ENCODE measurements at places on chromosomes 5 and 9.

DNA sequence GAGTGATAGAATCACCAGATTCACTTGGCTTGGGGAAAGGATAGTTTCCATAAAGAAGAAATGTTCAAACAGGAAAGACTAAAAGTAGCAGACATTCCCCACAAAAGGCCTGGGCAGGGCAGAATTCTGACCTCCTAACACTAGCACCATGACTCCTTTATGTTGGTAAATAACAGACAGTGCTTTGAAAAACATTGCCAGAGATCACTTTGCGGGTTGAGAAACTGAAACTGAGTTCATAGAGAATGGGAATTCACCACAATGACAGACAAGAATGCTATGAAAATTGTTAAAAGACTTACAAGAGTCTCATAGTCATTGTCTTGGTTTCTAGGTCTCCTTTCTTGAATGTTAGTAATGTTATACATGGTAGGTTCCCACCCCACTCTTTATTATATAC is 172.5 kb upstream of the GLRA1 start:
- no peak for DNase-seq

DNA sequence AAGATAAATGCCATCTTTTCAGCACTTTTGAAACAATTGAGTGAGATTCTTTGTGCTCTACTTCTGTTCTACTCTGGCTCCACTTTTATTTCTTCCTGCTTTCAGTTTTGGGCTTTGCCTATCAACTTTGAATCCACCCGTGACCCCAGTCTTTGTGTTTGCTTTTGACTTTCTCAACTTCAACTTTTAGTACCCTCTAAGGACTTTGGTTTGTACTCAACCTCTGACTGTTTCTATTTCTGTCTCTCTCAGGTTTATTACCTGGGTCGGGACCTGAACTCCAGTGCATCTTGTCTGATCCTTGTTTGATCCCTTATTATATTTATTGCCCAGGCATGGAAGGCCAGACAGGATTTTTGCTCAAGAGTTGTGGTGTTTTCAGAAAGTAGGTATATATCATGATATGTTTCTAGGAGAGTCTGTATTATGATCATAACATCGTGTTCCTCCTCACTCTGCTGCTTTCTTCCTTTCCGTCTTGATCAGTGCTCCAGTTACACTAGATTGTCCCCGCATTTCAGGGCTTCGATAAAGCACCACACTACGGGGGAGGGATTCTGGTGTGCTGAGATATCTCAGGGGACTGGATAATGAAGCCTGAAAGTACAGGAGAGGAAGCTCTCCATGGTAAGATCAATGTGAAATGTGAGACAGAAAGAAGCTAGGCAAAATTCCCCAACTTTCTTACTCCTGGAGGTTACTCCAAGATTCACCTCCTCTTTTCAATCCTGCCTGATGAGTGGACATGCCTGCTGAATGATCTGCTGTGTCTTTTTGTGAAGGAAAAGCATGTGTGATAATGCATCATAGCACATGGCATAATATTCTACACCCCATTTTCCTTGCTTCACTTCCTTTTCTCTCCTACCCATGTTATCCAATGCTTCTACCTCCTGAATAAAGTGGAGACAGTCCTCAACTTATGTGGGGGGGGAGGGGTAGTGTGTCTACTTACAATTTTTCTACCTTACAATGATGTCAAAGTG is 155.5 kb upstream of the GRIN3A start:
- DNase-seq: no peak

DNA sequence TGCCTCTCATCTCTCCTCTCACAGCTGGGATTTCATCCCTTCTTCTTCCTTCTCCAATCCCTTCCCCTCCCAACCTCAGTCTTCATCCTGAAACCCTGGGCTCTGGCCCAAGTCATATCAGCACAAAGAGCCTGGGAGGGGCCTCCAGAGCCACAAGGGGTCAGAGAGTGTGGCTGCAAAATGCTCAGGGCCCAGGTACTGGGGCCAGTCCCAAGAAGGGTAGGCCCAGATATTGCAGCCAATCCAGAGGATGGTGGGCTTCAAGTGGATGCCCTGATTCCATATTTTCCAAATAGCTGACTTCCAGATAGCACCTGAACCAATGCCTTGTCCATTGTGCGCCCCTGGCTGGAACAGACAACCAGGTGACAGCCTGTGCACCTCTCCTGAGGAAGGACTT is 193.9 kb downstream of the MED10 start:
- DNase-seq: no peak

DNA sequence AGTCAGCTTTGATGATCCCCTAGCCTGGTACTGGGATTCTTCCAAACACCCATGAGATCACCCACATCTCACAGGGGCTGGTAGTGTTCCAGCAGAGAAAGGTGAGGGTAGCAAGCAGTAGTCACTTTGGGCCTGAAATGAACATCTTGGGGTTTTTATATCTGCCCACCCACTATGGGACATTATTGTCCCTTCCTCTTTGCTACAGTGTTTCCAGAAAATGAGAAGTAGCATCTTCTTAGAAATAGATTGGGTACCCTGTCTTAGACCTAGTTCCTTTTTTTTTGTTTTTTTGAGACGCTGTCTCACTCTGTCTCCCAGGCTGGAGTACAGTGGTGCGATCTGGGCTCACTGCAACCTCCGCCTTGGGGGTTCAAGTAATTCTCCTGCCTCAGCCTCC is 249.2 kb upstream of the ANKRD55 start:
- no peak for DNase-seq

GRCh38 chr9:127180457-127181314 is 58.3 kb upstream of the ANGPTL2 start:
- DNase-seq: no peak

DNA sequence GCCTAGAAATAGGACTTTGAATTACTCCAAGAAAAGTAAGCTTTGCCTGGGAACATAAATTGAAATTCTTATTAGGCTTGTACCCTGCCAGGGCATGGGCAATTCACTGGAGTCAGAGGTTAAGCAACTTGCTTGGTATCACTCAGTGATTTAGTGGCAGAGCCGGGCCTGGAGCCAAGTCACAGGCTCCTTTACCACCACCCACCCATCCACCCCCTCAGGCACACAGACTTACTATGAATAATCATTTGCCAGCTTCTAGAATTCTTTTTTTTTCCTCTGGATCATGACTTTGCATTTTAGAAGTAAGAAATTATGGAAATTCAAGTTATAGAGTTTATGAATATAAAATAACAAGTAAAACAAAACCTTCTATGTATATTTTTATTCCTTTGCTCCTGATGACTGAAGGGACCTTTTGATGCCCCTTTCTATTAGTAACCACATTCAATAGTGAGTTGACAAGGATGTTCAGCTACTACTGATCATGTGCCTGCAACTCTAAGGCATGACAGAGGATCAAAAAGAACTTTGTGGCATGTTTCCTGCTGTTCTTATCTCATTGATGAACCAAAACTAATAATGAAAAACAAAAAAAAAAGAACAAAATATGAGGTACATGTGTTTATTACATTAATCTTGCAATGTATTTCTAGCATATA is 614.7 kb downstream of the TLR4 start:
- no peak for DNase-seq

DNA sequence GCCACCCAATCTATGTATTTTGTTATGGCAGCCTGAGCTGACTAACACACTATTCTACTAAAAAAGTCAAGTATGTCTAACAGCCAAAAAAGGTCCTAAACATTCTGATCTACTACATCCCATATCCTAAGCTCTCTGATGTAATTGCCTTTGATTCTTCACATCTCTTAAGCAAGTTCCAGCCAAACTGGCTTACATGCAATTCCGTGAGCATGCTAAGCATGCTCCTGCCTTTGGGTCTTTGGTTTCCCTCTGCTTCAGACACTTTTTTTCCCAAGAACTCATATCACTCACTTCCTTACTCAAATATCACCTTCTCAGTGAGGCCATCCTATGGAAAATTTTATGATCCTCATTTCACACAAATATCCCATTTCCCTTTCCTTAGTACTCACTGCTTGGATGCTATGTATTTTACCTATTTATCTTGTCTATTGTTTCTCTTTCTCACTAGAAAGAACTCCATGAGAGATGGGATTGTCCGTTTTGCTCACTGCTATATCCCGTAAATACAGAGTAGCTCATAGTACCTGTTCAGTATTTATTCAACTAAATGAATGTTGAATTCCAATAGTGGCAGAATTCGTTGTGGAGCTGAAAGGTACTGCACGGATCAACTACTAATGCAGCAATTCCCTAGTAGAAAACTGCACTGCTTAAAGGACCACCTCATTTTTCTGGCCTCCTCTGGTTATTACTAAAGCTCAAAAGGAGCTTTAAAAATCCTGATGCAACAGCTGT is 2.3 kb upstream of the SLC12A2 start:
- DNase-seq: no peak

GRCh38 chr9:36036780-36037548 is at the start of gene RECK:
RECK (plus strand) TSS chr9:36036913; CDS start chr9:36036999, 86 bp downstream.
- no peak for DNase-seq

GRCh38 chr9:95249986-95250385 is 67.5 kb downstream of the FANCC start:
- peak; percentile 1 for DNase-seq

GRCh38 chr5:2525351-2525750 is 226.1 kb downstream of the IRX2 start:
- DNase-seq: no peak

GRCh38 chr5:56480705-56481427 is 247.7 kb upstream of the ANKRD55 start:
- DNase-seq: no peak

GRCh38 chr9:4862506-4863250 is 69.9 kb downstream of the RCL1 start:
- DNase-seq: no peak

- no peak for DNase-seq
Measured at GRCh38 chr9:136189394-136190236, 15.3 kb downstream of the LHX3 start.

DNA sequence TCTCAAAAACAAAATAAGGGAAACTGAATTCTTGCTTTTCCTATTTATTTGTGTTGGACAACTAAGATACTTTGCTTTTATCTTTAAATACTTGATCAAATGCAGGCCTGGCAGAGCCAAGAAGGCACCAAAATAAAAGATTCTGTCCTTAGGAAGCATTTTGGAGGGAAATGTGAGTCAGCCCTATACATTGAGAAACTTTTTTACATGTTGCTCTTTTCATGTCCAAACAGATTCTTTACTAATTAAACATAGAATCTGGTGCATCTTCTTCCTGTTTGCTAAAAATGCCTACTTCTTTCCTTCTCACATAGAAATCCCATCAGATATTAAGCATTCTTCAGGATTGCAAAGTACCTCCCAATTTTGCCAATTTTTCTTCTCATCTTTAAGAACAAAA is 1160.4 kb downstream of the EFNA5 start:
- DNase-seq: no peak

DNA sequence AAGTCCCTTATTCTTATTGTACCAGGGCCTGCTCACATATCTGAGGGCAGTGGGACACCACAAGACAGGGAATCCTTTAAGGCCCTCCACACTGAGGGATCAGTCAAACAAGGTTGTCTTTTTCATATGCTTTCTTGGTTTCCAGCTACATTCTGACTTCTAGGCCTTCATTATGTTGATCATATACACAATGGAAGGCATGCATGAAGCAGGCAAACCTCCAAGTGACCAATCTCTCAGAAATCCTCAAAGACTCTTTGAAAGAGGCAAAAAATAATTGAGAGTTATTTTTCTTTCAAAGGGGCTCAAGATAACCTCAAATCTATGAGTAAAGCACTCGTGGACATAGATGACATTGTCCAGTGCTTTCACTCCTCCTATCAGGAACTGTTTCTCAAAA is 1195.9 kb upstream of the ACO1 start:
- no peak for DNase-seq

DNA sequence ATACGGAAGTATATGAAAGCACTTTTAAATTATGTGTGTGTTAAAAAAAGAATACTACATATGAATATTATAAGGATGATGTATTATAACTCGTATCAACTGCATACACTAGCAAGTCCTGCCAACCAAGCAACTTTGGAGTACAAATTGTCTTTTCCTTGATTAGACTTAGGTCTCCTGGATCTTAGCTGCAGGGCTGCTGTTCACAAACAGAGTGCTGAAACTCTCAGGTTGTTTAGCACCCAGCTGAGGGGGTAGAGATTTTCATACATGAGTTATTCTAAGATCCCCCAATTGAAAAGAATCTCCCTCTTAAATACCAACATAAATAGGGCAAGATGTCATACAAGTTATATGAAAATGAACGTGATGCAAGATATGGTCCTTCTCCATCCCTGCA is 149.8 kb upstream of the TNC start:
- DNase-seq: no peak

DNA sequence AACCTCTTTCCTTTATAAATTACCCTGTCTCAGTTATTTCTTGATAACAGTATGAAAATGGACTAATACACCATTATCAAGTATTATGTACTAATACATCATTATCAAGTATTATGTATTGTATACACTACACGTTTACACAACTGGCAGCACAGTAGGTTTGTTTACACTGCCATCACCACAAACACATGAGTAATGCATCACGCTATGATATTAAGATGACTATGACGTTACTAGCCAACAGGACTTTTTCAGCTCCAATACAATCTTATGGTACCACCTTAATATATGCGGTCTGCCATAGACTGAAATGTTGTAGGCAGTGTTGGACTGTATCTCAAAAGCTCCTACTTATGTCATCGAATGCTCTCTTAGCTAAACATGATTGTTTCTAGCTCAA is 28.2 kb downstream of the PRELID2 start:
- DNase-seq: no peak

DNA sequence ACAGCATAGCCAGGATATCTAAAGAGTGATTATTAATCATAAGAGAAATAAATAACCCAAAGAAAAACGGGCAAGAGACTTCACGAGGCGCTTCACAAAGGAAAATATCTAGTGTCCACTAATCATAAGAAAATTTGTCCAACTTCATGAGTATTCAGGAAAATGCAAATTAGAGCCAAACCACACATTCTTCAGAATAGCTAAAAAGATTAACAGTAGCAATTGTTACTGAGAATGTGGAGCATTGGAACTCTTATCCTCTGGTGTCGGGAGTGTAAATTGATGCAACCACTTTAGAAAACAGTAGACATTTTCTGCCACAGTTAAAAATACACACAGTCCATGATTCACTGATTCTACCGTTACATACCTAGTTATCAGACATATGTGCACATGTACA is 145.7 kb downstream of the CWC27 start:
- DNase-seq: no peak

DNA sequence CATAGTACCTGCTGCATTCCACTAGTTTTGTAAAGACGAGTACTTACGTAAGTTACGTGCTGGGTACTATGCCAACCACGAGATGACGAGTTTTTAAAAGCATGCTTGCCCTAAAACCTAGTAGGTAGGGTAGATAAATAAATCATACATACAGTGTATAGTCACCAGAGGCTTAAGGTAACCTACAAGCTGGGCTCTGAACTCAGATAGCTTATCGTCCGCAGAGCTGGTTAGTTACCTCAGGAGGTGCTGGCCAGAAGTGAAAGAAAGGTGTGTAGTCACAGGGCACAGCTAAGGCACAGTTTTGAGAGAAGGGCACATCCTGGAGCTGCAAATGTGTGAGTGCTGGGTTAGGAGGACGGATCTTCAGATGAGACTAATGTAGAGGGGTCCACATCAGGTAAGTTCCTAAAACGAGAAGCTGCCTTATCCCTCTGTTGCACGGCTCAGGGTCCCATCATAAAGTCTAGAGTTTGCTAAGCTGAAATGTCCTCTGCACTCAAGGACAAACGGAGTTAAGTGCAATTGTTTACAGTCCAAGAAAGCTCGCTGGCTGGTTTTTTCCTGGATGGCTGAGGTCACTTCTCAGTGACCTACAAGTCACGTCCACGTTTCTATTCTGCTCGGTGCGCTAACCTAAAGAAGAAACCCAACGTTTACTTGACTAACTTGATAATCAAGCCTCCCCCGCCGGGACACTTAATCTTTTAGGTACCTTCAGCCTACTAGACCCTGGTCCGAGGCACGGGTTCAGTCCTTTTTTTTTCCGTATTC is 1.1 kb upstream of the SNX24 start:
- DNase-seq: no peak

Data from SHP77 treated with DMSO at 0.1 percent for 48 hours (cell line).